Retinal pigment epithelial cell (primary cell): ENCODE measurements at places on chromosomes 5 and 9.

GRCh38 chr5:179795049-179795862 is 1.5 kb downstream of the LTC4S start:
- DNase-seq = no peak

- peak; percentile 64 for DNase-seq
Observed at GRCh38 chr5:53037141-53037859, 48.1 kb downstream of the ITGA2 start.

GRCh38 chr9:14314424-14314928 is 535 bp upstream of the NFIB start:
- peak; percentile 79 for DNase-seq

GRCh38 chr5:174204535-174205313 is 159.2 kb downstream of the NSG2 start:
- DNase-seq = no peak

DNA sequence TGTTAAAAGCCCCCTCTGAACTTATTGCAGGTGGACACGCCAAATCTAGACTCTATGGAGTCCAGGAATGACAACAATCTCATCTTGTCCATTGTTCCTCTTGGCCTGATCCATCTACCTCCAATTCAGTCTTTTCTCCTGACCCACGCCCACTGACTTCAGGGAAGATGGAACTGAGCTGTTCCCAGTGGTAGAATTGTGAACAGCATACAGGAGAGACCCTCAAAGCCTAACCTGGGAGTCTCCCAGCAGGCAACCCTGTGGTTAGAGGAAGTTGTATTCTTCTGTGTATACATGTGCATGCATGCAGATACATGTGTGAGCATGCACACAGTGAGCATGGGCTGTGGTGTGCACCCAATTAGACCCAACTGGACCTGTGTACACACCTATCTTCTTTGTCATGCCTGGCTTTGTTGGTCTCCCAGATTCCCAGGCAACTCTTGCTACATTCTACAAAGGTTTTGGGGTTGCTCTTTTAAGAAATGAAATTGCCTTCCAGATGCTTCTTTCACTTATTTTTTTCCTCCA is 286.0 kb downstream of the ZSWIM6 start:
- no peak for DNase-seq

- no peak for DNase-seq
Observed at GRCh38 chr5:129406440-129406839, 53.7 kb upstream of the ADAMTS19 start.

- no peak for DNase-seq
Observed at GRCh38 chr5:159095151-159095721, 4.5 kb downstream of the EBF1 start.

DNA sequence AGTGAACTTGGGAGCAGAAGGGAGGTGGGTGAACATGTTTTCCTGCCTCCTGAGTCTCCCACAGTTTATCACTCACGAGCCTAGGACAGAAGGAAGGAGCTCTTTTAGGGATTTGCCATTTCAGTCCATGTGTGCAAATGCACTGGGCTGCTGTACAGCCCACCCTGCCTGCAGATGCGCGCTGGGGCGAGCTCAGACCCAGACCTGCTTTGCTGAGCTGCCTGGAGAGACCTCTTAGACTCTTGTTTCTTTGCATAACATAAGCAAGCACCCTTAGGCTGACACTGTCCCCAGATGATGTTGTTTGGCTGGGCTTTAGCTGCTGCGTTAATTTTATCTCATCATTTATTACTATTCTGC is 199.0 kb downstream of the CACNA1B start:
- no peak for DNase-seq

GRCh38 chr9:120486347-120486746 is 93.6 kb downstream of the CDK5RAP2 start:
- no peak for DNase-seq
